ENCODE measurements at places on chromosomes 12 and 14.
A peak's percentile ranks its signal among the peaks of the same experiment; 100 is the strongest.

DNA sequence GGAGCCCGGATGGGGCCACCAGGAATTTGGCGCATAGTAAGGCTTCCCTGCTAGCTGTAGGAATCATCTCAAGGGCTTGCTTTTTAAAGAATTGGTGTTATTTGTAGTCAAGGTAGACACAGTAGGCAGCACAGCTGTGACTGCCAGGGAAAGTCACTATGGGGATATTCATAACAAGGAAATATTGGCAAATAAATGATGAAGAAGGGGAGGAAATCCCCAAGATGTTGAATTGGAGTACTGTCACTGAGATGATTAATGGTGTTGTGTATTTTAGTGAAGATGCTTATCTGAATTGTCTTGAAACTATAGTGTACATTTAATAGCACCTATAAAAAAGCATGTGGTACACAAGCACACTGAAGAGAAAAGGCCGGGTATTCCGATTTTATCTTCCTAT, 118.9 kb downstream of the NPAS3 start:
- DNase-seq, result no peak

GRCh38 chr14:69004731-69005431, 25.8 kb upstream of the ACTN1 start:
- no peak for DNase-seq

DNA sequence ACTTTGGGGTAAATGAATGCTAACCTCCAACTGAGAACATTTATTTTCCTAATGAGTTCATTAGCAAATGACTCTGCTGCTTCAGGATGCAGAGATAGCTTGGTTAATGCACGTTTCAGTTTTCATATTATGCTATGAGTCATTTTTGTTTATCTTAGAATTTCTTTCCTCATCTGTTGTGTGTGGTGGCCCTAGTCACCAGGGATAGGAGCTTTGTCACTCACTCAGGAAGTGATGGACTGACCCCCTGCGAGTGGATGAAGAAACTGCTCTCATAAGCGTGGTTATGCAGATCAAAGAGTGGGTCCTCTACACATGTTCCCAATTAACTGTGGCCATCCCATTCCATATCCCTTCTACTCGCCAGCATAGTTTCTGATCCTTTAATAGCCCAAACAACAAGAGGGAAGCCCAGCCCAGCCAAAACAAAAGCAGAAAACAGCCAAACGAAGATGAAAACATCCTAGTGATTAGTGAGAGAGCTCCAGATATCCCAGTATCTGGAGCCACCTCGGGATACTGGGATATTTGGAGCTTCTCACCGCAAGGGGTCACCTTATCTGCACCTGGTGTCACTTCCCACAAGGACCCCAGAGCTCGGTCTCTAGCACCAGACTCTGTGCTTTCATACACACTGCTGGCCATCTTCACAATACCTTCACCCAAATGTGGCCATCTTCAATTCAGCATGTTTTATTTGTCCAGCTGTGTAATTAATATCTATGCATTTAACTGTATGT, 8.6 kb downstream of the TC2N start:
- no peak for DNase-seq

DNA sequence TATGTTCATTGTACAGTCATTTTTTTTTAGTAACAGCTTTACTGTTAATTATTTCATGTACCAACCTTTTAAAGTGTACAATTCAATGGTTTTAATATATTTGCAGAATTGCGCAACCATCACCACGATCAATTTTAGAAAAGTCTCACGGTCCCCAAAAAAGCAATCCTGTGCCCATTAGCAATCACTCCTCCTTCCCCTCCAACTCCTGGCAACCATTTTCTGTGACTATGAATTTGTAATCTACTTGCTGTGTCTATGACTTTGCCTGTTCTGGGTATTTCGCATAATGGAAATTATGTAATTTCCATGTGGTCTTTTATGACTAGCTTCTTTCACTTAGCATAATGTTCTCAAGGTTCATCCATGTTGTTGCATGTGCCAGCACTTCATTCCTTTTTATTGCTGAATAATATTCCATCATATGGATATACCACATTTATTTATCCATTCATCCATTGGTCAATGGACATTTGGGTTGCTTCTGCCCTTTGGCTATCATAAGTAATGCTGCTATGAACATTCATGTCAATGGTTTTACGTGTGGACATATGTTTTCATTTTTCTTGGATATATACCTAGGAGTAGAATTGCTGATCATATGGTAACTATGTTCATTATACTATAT, 9.9 kb downstream of the KICS2 start:
- no peak for DNase-seq

DNA sequence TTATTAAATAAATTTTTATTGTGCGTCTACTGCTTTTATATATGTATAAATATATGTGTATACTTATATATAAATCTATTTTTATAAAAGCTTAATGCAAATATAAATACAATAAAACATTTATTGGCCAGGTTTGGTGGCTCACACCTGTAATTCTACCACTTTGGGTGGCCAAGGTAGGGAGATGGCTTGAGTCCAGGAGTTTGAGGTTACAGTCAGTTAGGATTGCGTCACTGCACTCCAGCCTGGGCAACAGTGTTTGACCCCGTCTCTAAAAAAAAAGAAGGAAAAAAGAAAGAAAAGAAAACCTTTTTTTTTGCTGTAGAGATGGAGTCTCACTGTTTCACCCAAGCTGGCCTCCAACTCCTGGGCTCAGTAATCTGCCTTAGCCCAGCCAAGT, 20.9 kb downstream of the ACTR6 start:
- DNase-seq, result no peak

- DNase-seq, result peak; percentile 57
Observed at GRCh38 chr14:73633116-73634010, 11.4 kb upstream of the DNAL1 start.

GRCh38 chr12:101305226-101305779, 25.4 kb downstream of the UTP20 start:
- no peak for DNase-seq

DNA sequence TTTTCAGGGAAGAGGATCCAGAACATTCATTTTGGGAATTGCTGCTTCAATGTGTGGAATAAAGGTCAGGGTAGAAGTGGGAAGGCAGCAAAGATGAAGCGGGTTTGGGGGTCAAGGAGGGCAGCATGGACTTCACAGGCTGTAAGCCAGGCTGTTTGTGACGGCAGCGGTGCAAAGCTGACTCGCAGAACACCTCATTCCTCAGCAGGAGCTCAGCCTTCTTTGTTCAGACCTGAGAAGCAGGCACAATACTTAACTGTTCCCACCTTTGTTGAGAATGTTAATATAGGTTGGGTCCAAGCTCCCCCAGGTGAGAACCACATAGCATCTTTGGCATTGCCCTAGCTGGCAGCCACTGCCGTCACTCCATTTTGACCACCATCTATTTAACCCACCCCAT, 16.7 kb downstream of the GRIN2B start:
- no peak for DNase-seq

DNA sequence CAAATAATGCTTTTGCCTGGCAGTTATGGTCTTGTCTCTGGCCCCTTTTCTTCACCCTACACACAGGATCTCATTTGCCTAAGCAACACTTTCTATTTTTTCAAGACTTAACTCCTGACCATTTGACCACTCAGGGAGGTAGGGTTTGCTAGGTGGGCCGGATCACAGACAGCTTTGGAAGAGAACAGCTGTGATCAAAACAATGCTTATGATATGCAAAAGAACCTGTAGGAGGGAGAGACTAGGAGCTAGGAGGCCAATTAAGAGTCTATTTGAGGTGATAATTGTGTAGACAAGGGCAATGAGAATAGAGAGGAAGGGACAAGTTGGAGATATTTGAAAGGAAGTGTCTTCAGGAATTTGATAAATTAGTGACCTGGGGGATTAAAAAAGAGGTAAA, 12.3 kb upstream of the DACT1 start:
- no peak for DNase-seq

DNA sequence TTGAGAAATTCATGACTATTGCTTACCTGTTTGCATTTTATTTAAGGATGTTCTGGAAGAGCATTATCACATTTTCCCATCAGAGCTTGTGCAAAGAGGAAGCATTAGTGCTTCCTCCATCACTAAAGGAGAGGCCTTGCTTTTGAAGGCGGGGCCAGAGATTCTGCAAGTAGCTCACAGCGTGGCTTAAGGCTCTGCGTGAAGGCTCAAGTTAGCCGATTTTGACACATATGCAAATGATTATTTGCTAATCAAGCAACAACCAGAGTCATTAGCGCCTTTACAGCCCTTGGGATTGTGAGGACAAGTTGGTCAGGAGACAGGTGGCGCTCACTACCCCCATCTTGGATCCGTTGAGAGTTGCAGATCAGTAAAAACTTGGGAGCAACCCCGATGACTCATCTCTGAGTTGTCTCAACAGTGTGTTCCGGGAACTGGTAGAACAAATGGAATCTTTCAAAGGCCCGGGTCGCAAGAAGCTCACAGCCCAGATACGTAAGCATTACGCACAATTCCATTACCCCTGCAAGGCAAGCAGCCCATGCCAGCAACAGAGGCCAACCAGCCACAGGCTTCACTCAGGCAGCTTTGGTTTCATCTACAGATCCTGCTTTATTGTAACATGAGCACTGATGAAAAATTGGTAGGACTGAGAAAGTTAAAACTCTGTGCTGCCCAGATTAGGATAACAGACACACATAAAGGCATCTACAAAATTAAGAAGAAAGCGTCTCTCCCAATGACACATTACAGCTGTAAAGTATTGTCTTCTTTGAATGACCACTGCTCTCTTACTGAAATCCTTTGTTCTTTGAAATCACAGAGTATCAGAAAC, 34.9 kb upstream of the SPTSSA start:
- DNase-seq, result peak; percentile 5

- no peak for DNase-seq
Observed at GRCh38 chr12:119692997-119693396, 25.1 kb downstream of the PRKAB1 start.

GRCh38 chr12:107318556-107318805, 225.1 kb upstream of the CRY1 start:
- no peak for DNase-seq

DNA sequence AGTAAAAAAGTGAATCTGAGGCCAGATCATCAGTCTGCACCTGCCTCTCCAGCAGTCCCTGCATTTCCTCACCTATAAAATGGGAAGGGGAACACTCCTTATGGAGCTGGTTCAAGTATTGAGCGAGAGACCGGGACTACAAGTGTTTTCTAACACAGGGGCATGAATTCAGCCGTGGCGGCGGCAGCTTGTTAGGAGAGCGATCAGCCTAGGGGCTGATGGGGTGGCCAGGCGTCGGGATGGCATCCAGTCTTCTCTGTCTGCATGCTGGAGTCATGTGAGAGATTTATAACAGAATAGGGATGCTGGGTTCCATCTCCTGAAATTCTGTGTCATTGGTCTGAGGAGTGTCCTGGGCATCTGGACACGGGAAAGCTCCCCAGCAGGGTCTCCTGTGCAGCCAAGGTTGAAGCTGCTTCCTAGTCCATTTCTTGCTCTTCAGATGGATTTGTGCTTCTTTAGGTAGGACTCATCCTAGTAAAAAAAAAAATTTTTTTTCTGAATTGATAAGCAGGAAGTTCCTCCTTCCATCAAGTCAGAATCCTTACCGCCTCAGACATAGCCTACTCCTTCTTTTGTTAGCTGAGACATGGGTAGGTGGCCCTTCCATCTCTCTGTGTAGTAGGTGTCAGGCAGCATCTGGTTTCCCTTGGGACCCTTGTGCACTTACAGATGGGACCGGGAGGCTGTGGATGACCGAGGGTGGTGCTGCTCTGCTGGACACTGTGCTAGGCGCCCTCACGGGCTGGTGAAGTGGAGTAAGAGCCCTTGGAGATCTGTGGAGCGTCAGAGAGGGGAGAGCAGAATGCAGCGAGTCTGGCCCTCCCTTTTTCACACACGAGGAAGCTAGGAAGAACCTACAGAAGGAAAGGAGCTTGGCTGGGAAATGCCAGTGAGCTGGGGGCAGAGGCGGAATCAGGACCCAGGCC, 146.7 kb downstream of the TSPAN9 start:
- no peak for DNase-seq

DNA sequence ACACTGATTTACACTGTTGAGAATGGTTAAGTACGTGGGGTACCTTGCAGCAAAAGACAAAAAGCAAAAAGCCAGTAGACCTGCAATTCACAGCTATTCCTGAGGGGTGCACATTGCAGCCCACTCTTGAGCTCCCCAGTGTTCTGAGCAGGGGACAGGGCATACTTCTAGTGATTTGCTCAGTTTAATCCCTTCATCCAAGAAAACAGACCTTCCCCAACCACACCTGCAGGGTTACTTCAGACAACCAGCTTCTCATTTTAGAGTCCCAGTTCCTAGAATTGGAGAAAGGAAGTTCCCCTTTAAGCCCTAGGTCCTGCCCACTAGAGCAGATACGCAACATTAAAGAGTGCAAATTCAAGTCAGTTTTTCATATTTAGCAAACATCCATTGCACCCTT, 3.6 kb upstream of the WSB2 start:
- no peak for DNase-seq

- DNase-seq, result no peak
Observed at GRCh38 chr12:81468206-81468605, 290.9 kb downstream of the PPFIA2 start.
